CD8-positive, alpha-beta T cell (primary cell): ENCODE measurements at places on chromosomes 3 and 15.
A peak's percentile ranks its signal among the peaks of the same experiment; 100 is the strongest.

GRCh38 chr3:128395500-128396162 is 71.1 kb downstream of the DNAJB8 start:
- no peak for DNase-seq

- DNase-seq: peak; percentile 74
Observed at GRCh38 chr15:91302588-91303439, 202.8 kb downstream of the SV2B start.

DNA sequence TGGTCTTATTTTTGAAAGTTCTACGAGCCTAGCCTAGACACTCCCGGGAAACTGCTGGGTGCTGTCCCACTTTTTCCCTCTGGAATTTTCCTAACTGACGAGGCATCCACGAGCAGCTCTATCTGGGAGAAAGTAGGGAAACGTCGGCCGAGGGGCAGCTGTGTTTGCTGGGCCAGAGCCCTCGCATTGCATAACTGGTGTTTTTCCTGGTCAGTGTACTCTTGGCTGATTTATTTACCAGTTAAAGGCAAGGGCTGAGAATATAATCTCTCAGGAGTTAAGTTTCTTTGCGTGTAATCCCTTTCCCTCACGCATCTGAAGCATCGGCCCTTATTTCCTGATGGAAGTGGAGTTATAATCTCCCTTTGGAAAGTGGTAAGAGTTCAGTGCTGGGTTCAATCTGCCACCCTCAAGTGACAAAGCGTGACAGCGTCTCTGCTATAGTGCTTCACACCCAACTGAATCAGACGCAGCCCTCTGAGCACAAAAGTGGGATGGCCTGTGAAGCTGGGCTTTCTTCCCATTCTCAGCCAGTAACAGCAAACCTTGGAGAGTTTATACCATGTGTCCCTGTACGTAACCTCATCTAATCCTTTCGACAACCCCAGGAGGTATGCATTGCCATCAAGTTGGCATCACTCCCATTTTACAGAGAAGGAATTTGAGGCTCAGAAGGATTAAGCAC is 311.5 kb downstream of the RORA start:
- no peak for DNase-seq

DNA sequence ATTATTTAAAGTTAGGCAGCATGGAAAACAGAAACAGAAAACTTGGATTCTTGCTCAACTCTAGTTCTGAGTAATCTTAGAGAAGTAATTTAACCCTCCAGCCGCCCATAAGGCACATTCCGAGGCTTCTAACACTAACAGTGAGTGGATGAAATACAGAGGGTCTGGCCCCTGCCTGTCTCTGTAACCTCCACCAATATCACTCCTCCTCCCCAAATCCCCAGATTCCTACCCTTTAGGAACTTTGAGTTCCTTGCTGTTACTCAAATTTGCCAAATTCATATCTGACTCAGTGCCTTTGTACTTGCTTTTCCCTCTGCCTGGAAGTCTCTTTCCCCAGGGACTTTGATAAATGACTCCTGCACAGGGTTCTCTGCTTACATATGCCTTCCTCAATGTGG is 112.5 kb upstream of the TGFBR2 start:
- no peak for DNase-seq

GRCh38 chr3:36379872-36380220 is 458 bp upstream of the STAC start:
- no peak for DNase-seq

GRCh38 chr3:110530902-110531301 is 540.7 kb upstream of the NECTIN3 start:
- no peak for DNase-seq

GRCh38 chr3:50415061-50415460 is 55.7 kb upstream of the TMEM115 start:
- DNase-seq: no peak

DNA sequence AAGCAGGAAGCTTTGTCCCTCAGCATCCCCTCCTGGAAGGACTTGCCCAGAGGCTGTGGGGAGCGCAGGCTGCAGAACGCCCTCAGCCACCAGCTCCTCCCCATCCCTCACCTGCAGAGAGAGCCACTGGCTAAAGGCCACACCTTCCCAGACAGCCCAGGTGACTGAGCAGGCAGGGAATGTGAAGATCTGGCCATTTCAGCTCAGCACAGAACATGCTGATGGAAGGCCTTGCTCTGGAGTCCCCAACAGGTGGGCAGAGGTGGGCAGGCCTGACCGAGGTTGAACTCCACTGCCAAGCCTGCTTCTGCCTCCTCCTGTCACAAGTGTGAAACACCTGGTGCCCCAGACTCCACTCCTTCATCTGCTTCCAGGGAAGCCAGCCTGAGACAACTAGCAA is 50.7 kb upstream of the SEC61A1 start:
- DNase-seq: no peak

- DNase-seq: no peak
Observed at GRCh38 chr15:67189326-67190051, 65.0 kb downstream of the AAGAB start.

DNA sequence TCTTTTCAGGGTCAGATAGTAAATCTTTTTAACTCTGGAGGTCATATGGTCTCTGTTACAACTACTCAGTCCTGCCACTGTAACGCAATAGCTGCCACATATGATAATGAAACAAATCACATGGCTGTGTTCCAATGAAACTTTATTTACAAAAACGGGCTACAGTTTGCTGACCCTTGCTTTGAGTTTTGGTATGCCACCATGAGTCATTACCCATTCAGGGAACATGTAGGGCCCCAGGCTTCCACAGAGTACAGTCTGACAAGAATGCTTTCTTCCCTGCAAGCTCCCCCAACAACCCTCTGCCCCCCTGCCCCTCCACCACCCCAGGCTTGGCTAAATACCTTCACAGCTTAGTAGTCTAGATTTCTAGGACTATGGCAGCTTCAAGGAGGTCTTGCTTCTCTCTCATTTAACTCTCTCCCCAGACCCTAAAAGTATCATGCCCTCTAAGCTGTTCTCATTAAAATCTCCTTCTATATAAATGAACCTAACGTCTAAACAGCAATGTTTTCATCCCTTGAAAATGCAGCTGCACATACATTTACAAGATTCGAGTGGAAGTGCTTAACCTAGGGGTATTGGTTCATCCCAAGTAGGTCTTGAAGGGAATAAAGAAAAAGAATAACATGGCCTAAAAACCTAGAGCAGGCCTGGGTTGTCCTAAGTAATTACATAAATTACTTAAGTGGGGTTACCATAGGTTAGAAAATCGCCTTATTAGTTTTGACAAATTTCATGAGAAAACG is 117.8 kb upstream of the PRICKLE2 start:
- no peak for DNase-seq

- no peak for DNase-seq
Observed at GRCh38 chr3:78887547-78888011, 880.2 kb downstream of the ROBO1 start.

- no peak for DNase-seq
Observed at GRCh38 chr3:81485444-81485865, 276.0 kb downstream of the GBE1 start.

DNA sequence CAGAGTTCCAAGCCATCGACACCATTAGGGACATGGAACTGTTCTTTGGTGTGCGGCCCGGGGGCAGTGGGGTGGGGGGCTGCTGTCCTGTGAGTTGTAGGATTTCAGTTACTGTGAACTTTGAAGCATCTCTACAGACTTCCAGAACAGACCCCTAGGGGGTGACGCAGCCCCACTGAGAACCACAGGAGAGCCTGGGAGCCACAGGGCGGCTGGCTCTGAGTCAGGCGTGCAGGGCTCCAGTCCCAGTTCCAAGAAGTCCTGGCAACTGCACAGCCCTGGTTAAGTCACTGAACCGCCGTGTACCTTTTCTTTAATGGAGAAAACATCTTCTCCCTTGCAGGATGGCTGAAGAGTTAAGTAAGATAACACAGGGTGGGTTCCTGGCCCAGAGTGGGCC is 23.5 kb upstream of the LRTM1 start:
- DNase-seq: no peak

DNA sequence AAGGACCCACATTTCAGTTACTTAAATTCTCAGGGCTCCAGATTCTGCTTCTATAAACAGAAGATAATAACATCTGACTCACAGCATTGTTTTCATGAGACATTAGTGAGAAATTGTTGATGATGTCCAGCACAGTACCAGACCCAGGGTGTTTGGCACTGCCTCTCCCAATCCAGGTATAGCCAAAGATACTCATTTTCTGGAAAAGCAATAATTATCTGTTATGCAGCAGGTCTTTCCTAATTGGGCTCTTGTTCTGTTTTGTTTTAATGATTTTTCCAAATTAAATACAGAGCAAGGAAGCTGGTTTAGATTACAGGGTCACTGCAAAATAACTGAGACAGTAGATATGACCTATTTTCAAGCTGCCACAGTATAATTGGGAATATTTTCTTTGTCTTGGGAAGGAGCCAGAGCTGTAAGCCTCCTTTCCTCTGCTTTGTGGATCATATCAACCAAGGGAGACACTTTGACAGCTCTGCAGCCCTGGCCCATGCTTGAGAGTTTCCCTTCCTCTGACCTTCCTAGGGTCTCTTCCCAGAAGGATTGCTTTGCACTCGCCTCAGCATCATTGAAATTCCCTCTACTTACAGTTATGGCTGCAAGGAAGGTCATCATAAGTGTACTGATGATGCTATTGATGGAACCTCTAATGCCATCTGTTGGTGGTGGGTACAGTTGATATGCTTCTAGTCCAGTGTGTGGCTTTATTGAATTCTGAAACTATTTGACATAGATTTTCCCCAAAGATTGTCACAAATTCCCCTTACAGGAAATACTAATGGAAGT is 522.4 kb upstream of the ADAMTS9 start:
- DNase-seq: no peak

GRCh38 chr3:45145681-45146614 is at the start of gene CDCP1:
Gene CDCP1 (minus strand): TSS chr3:45146378. CDS start chr3:45146287, 91 bp downstream.
- no peak for DNase-seq

DNA sequence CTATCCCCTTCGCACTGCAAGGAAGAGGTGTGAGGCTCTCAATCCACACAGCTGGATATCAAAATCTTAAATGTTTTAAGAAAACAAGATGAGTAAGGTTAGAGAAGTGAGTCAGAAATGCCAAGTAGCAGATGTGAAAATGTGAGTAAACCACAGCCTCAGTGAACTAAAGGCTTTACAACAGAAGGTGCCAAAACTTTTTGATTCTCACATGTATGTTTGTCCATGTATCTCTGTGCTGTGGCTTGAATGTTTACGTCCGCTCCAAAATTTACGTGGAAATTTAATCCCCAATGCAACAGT is 126.8 kb upstream of the PFN2 start:
- DNase-seq: no peak

GRCh38 chr15:50112488-50113186 is 6.4 kb downstream of the ATP8B4 start:
- no peak for DNase-seq

GRCh38 chr15:85597155-85597815 is 197.4 kb downstream of the KLHL25 start:
- DNase-seq: no peak

GRCh38 chr3:43874731-43875130 is 184.0 kb downstream of the ABHD5 start:
- no peak for DNase-seq

DNA sequence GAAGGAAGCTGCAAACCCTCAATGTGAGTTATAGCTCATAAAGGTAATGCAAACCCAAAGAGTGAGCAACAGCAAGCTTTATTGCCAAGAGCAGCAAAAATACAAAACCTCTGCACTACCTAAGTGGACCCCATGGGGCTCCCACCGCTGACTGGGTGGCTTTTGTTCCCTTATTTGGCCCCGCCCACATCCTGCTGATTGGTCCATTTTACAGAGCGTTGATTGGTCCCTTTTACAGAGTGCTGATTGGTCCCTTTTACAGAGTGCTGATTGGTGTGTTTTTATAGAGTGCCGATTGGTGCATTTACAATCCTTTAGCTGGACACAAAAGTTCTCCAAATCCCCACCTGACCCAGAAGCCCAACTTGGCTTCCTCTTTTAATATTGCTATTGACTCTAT is 154.5 kb upstream of the NSMCE3 start:
- no peak for DNase-seq

- DNase-seq: no peak
Observed at GRCh38 chr3:71547249-71548198, 36.0 kb downstream of the FOXP1 start.

GRCh38 chr15:44545913-44546802 is 9.2 kb downstream of the EIF3J start:
- DNase-seq: no peak

DNA sequence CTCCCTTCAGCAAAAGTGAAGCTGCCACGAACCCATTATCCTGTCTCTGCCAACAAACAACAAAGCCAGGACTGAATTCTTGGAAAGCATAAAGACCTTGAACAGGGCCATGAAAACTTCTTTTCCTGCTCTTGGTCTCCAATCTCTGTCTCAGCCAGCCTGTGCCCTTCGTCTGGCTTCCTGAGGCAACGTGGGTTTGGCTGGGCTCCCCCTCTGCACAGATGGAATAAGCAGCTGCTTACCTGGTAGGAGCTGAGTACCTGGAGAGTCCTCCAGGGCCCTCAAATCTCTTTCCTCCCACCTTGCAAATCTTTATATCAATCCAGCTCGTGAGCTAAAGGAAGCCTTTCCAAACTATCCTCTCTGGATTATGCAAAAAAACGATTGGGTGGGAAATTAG is 97.6 kb upstream of the PSMD6 start:
- DNase-seq: no peak

GRCh38 chr3:127640042-127640355 is 11.0 kb downstream of the PODXL2 start:
- no peak for DNase-seq

- no peak for DNase-seq
Observed at GRCh38 chr15:47431501-47431900, 285.8 kb upstream of the SEMA6D start.

- DNase-seq: no peak
Observed at GRCh38 chr3:161197855-161198850, 23.0 kb upstream of the NMD3 start.

DNA sequence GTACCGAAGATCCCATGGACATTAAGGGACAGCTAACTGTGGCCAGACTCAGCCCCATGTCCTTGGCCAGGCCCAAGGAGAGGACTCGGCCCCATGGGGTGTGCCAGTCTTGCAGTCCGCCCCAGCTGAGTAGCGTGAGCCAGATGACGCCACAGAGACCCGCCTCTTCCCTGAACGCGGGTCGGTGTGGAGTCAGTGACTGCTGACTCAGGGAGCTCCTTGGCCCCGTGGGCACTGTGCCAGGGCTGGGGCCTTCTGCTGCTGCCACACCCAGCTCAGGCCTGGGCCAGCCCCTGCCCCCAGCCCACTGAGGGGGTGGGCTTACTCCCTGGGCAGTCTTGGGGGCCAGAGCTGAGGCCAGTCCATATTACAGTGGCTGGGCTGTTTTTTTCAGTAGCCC is 52.8 kb downstream of the PLXNA1 start:
- DNase-seq: no peak

DNA sequence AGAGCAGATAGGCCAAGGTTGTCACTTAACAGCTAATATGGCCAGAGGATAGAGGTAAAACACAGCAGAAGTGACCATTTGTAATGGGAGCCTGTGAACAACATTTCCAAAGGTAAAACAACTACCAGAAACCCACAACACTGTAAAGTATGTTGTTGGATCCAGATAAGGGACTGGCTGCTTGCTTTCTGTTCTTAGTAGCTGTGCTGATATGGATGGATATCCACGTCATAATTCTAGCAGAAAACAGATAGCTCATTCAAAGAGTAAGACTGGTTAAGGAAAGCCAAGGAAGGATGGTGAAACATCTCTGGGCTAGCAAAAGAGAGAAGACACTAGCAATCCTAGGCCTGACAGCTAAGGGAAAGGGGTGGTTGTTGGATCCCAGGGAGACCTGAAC is 36.9 kb upstream of the SPRED1 start:
- DNase-seq: no peak
